Mesothelial cell of epicardium (in vitro differentiated cells): ENCODE measurements at places on chromosomes 3 and 15.

GRCh38 chr3:9499455-9500107, 54.0 kb downstream of the LHFPL4 start:
- no peak for DNase-seq

GRCh38 chr15:101568821-101569555, 79.5 kb upstream of the PCSK6 start:
- no peak for DNase-seq

DNA sequence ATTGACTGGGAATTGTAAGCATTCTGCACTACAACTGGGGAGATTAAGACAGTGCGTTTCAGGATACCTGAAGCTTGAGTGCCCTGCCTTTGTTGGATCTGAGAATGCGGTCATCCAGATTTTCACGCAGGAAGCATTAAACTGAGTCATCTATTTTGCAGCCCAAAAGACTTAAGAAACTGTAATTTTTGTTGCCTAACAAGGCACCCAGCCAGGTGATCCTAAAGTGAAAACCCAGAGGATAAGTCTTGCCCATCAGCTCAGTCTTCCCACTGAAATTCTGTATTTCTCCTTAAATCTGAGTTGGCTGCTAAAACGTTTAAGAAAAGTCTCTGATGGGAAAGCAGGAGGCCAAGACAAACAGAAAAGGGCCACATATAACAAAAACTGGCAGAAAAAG, 242.5 kb upstream of the TMCO5A start:
- DNase-seq, result no peak

DNA sequence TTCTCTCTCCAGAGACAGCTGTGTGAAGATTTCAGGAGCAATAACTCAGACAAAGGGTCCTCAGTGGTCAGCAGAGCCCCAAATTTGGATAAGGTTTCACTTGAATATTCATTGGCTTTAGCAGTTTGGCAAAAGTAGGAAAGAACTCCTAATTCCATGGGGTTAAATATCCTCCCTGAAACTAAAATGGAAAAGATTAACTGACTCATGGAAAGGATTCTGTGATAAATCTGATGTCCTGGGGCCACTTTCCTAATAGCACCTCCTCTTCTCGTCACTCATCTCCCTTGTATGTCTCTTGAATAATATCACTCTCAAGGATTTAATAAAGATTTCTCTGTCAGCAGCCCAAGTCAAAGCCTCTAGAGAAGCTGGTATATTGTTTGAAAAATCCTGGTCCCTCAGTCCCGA, 33.3 kb upstream of the TBC1D23 start:
- DNase-seq, result no peak

DNA sequence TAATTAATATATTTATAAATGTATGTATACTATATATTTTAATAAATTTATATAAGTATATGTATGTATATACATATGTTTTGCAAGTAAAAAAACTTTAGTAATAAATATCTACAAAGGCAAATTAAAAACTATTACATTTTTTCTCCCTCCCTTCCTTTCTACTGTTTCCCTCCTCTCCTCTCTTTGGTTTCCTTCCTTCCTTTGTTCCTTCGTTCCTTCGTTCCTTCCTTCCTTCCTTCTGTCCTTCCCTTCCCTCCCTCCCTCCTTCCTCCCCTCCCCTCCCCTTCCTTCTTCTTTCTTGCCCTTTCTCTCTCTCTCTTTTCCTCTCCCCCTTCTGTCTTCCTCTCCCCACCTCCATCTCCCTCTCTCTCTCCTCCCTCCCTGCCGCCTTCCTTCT, 423.6 kb downstream of the LPP start:
- DNase-seq, result no peak

DNA sequence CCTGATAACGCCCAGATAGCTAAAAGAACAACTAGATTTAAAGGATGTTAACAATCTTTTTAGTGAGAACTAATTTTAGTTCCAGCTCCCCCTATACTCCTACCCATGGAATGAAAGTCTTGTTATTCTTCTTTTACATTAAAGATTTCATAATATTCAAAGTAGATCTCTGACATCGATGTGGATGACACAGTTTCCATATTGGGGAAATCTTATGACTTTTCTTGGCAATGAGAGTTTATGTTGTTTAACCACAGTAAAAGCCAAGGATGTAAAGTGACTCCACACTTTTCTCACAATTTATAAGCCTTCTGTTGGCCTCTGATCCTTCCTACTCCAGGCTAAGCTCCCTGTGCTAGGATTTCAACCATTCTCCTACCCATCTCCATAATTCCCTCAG, 332.6 kb upstream of the KCNMB2 start:
- no peak for DNase-seq

GRCh38 chr3:15924914-15925313, 127.1 kb upstream of the ANKRD28 start:
- DNase-seq, result no peak

DNA sequence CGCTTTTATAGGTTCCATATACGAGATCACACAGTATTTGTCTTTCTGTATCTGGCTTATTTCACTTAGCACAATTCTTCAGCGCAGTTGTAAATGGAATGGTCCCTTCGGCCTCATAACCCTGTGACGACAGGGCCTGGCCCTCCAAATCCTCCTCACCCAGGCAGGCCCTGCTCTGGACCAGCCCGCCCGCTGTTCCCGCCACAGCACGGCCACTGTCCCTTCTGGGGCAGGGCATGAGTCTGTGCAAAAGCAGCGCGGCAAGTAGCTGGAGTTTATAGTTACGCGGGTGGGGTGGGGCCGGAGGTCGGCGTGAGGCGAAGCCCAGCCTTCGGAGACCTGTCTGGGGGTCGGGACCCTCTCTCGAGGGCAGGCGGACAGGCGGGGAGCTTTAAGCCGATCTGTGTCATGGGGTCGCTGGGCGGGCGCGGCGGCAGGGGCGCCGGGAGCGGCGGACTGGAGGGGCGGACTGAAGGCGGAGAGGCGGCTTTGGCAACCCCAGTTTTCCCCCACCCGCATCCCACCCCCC, 543 bp downstream of the ARPIN start:
- DNase-seq, result no peak

- DNase-seq, result no peak
These were observed 22.9 kb downstream of the RAB8B start for GRCh38 chr15:63212050-63213004.
